Endothelial cell of umbilical vein (primary cell): ENCODE measurements at places on chromosomes 5 and 9. TPM values are rescaled to one million over a fixed set of nuclear protein-coding genes. Genes with fewer than 3 reads are reported as not detected.

DNA sequence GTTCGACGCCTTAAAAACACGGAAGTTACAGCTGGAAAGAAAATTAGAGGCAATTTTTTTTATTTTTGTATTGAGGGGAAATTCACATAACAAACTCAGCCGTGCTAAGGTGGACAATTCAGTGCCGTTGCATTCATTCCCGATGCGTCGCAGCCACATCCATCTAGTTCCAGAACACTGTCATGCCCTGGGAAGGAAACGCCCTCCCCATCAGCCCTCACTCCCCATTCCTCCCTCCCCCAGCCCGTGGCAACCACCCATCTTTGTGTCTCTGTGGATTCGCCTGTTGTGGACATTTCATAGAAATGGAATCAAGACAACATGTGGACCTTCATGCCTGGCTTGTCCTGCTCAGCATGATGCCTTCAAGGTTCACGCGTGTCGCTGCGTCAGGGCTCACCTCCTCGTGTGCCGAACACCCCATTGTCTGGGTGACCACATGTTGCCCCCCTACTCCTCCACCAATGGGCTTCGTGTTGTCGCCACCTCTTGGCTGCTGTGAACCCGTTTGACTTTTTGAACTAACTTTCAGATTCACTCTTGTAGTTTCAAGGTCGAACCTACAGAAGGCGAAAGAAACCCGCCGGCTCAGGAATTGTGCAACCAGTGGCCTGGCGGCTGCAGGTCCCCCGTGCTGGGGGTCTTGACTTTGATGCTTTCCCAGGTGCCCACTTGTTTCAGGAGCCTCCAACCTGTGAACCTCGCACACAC lies 17.4 kb upstream of the CAMSAP1 start:
- peaks cover 7% of the 10 kb centered on the region for H3K4me1 ChIP-seq
- no peaks in the 10 kb centered on the region for H3K36me3 ChIP-seq
- no peak overlapping the region for H3K27ac ChIP-seq
- no peaks in the 10 kb centered on the region for H3K27me3 ChIP-seq
- DNase-seq, result no peak
- no peak overlapping the region for H3K4me3 ChIP-seq

DNA sequence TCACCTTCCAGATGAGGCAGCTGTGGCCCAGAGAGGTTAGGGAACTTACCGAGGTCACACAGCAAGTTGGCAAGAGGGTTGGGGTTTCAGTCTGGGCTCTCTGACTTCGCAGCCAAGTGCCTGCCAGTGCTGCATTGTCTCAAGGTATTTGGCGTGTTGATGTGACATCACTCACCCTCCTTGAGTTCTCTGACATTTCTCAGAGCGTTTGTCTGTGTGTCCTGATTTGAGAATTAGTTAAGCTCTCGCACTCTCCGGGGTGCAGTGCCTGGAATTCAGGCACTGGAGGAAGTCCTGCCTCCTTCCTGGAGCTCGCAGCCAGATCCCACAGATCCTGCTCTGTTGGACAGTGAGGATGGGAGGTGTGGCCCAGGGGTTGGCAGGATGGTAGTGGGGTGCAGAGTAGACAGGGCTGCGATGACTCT lies 25.7 kb downstream of the WWC1 start:
- no peaks in the 10 kb centered on the region for H3K27me3 ChIP-seq
- H3K4me1 ChIP-seq, result peaks cover 4% of the 10 kb centered on the region
- DNase-seq, result no peak
- H3K27ac ChIP-seq, result no peak overlapping the region

DNA sequence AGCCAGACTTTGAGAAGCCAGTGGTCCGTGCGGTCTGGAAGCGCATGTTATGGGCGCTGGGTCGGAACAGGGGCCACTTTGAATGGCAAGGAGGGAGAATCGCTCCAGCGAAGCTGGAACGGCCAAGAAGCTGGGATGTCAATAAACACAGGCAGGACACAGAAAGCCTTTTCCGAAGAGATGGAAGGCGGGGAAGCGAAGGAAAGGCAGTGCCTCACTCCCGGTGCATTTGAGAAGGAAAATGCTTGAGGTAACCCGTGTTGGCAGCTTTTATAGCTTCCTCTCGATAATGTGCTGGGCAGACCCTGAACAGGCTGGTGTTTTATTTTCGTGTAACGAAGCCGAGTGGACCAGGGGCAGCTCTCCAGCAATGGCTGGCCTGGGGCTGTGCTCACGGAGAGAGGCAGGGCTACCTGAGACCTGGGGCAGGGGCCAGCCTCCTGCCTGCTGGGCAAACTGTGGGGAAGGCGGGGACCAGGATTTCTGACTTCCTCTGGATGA lies 84.2 kb upstream of the SPRY4 start:
- no peaks in the 10 kb centered on the region for H3K4me1 ChIP-seq
- H3K27me3 ChIP-seq, result no peaks in the 10 kb centered on the region
- H3K27ac ChIP-seq, result no peak overlapping the region
- DNase-seq, result no peak
- H3K36me3 ChIP-seq, result no peaks in the 10 kb centered on the region

GRCh38 chr5:77669677-77670076 lies 31.2 kb upstream of the OTP start:
- no peak for DNase-seq
- no peaks in the 10 kb centered on the region for H3K36me3 ChIP-seq
- no peak overlapping the region for H3K27ac ChIP-seq

DNA sequence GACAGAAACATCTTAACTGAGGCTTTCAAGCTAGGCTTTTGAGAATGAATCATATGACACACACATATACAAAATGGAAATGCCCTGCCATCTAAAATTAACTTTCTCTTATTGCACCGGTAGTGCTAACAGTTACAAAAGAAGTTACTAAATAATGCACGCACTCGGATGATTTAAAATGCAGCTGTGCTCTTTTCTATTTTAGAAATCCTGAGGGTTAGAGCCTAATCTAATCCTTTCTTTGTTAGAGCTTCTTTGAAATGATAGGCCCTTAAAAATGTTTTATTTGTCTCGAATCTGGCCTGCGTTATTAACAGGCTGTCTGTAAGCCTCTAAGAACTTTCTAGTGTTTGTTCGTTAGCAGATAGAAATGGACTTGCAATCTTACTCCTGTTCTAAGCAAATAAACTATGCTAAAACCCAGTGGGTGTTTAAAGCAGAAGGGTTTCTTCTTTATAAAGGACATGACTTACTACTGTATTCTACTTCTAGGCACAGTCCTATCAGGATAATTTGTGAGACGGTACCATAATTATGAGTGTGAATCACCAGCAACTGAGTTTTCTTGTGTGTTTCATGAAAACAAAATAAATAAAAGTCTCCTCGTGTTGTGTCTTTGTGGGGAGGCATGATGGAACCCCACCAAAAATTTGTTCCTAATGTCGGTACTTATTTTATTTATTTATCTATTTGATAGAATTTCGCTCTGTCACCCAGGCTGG lies 69.2 kb upstream of the MYO10 start:
- no peak for DNase-seq
- peaks cover 20% of the 10 kb centered on the region for H3K4me1 ChIP-seq
- H3K4me3 ChIP-seq, result no peak overlapping the region
- no peaks in the 10 kb centered on the region for H3K36me3 ChIP-seq
- no peak overlapping the region for H3K27ac ChIP-seq

DNA sequence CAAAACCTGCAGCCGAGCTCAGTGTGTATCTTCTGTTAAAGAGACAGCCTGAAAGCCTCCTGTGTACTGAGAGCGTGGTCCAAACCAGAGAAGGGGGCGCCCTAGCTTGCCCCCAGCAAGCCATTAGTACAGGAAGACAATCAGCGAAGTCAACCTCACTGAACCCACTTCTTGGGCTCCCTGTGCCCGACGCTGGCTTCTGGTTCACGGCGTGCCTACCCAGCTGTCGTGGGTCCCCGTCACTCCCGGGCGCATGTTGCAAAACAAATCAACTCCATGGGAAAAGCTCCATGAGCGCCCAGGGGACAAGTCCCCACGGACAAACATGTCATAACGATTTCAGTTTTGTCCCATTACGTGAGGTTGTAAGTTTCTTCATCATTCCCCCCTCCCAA lies 326.9 kb downstream of the SH3GL2 start:
- no peak overlapping the region for H3K27ac ChIP-seq
- peaks cover 34% of the 10 kb centered on the region for H3K27me3 ChIP-seq
- H3K36me3 ChIP-seq, result no peaks in the 10 kb centered on the region

TIMD4 gene
- not detected in 2 replicates for total RNA-seq
